ENCODE measurements at places on chromosomes 3 and 15.

- DNase-seq: no peak
These were observed 53.5 kb upstream of the UBE3A start for GRCh38 chr15:25492315-25492714.

- DNase-seq: no peak
These were observed 6.2 kb downstream of the TSC22D2 start for GRCh38 chr3:150414258-150414657.

DNA sequence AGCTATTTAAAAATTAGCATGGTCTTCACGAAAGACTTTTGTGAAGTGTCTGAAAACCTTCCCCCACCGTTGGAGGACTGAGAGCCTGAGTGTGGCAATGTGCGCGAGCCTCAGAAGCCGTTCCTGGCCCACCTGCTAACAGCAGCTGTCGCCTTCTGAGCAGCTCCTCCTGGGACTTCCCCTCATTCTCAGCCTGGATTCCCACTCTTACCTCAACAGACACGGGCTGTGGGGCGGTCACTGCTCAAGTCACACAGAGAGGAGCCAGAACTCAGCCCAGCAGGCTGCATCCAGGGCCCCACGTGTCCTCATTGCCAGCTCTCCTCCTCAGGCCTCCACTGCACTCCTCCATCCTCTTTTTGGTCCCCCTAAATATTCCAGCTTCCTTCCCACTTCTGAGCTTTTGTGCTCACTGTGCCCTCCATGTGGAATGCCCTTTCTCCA, 7.8 kb downstream of the DNASE1L3 start:
- DNase-seq: no peak

DNA sequence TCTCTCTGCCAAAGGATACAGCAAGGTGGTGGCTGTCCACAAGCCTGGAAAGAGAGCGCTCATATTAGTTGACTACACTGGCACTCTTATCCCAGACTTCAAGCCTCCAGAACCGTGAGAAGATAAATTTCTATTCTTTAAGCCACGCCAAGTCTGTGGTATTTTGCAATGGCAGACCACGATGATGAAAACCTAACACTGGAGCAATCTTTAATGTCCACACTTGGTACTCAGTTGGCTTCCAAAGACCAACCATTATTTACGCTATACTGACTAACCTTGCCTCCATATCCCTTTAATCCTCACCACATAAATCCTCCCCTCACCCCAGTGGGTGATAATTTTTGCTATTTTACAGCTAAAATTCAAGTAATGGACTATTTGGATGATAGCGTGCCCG, 16.9 kb upstream of the LACTB start:
- DNase-seq: no peak

- no peak for DNase-seq
These were observed 27.0 kb downstream of the SLC41A3 start for GRCh38 chr3:126056681-126057500.

DNA sequence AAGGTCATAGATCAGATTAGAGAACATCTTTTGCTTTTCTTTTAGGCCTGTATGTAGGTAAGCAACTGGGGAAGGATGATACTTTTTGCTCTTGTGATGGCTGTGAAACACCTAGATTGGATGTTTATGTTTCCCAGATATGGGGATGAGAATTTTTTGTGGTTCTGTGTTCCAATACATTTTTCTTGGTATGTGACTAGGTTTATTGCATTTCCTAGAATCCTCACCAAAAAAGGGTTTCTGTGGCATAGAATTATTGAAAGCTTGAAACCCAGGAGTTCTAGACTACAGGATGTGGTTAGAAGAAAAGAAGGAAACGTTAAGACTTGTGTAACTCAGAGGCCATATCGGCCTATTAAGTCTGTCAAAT, 25.8 kb downstream of the OXNAD1 start:
- no peak for DNase-seq

- DNase-seq: no peak
These were observed 102.5 kb upstream of the COL6A5 start for GRCh38 chr3:130242850-130243569.

DNA sequence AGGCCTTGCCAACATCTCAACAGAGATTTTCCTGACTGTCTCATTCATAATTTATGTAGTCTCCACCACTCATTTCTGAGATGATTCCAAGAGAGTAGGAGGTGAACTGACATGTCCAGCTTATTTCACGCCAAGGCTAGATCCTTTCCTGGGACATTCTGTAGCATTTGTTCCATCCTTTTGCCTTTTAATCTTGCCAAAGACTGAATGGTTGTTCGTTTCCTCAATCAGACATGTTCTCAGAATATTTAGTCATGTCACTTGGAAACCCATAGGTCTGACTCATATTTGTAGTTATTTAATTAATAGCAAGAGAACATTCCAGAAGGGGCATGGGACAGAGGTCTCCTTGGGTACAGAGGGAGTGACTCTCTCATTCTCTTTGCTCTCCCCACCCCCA, 80.9 kb downstream of the DHX36 start:
- no peak for DNase-seq

GRCh38 chr15:22904736-22905135, 66.3 kb downstream of the NIPA2 start:
- no peak for DNase-seq

DNA sequence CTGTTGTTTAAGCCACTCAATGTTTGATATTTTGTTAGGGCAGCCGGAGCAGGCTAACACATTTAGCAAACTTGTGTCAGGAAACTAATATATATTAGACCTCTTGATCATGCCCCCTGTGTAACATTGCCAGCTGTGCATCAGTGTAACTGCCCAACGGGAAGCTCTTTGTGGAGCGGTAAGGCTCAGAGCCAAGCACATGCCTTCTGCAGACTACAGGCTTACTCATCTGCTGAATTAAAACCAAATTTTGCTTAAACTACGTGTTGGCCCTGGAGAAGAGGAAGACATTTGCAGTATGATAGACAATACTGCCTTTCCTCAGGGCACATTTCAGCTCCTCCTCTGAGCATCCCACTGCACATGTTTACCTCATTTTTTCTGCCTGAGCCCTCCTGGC, 50.5 kb upstream of the KCNMB2 start:
- no peak for DNase-seq

DNA sequence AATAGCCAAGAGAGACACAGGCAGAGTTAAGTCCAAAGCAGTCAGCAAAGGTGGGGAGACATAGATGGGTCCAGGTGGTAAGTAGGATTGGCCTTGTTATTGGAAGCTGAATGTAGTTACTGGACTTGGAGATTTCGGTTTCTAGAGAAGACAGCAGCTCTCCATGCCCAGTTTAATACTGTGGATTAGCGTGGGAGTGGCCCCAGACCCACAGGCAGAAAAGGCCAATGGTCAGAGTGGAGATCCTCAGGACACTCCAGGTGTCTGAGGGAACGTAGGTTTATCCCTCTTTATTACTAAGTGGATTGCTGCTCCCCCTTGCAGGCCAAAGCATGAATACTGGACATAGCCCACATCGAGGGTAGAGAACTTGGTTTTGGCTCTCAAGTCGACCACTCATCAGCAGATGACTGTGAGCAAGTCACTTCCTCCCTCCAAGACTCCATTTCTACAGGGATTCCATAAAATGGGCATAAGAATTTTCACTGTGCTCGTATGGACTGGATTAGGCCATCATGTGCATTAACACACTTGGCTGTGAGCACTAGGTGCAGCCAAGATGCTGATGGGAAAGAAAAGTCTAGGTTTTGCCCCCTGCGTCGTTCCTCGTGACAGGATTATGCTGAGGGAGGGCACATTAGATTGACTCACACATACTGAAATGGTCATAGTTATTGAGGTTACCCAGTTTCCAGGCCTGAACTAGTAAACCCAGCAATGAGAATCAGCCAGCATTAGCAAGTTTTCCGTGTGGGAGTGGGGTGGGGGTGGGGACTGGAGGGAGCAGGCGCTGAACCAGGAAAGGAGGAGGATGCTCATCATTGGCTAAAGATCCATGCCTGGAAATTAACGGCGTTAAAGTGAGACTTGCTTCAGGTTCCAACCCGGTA, 225.2 kb upstream of the TPRG1 start:
- DNase-seq: no peak

GRCh38 chr3:60979461-60980341, 271.6 kb downstream of the FHIT start:
- DNase-seq: no peak

GRCh38 chr3:160331127-160331937, 67.7 kb downstream of the IFT80 start:
- DNase-seq: no peak

GRCh38 chr3:27081992-27082607, 287.1 kb downstream of the NEK10 start:
- no peak for DNase-seq

Data from activated naive CD4-positive, alpha-beta T cell treated with Interleukin-2 at 50 U/mL for 16 hours (primary cell).